ENCODE measurements at places on chromosomes 4 and X.

GRCh38 chrX:1673337-1673736, 58.5 kb downstream of the ASMT start:
- no peak for DNase-seq

DNA sequence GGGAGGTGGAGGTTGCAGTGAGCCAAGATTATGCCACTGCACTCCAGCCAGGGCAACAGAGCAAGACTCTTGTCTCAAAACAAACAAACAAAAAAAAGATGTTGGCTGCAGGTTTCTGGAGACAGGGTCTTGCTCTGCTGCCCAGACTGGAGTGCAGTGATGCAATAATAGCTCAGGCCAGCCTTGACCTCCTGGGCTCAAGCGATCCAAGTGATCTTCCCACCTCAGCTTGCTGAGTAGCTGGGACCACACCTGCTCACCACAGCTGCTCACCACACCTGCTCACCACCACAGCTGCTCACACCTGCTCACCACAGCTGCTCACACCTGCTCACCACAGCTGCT, 29.9 kb upstream of the CPLX1 start:
- no peak for DNase-seq

DNA sequence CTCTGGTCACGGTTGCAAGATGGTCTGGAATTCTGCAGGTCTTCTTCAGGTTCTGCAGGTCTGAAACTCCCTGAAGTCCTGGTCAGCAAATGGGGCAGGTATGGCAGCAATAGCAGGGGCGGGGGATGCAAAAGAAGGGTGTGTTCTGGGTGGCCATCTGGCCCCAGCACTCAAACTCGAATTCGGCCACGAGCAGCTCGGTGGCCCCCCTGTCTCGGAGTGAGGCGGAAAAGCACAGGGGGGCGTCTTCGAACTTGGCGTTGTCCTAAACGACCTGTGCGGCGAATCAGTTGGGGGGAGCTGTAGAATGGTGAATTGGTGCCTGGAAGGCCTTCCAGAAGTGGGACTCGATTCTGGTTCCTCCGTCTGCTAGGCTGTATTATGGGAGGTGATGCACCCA, 2.1 kb downstream of the RTL5 start:
- DNase-seq: no peak

DNA sequence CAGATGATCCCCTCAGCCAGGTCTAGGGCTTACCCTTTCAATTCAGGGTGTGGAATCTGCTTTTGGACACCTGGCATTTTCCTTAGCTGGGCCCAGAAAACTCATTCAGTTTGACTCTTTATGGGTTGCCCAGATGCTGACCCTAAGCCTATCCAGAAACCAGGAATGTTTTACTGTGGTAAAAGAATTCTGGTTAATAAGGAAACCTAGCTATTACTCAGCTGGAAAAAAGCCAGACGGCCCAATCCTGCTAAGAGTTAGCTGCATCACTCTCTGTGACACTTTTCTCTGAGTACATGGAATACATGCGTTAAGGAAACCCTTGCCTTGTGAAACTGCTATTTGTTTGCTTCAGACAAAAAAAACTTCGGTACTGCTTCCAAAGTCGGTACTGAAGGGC, 28.0 kb downstream of the ING2 start:
- DNase-seq: no peak

GRCh38 chr4:142701017-142701416, 145.1 kb downstream of the INPP4B start:
- DNase-seq: no peak

DNA sequence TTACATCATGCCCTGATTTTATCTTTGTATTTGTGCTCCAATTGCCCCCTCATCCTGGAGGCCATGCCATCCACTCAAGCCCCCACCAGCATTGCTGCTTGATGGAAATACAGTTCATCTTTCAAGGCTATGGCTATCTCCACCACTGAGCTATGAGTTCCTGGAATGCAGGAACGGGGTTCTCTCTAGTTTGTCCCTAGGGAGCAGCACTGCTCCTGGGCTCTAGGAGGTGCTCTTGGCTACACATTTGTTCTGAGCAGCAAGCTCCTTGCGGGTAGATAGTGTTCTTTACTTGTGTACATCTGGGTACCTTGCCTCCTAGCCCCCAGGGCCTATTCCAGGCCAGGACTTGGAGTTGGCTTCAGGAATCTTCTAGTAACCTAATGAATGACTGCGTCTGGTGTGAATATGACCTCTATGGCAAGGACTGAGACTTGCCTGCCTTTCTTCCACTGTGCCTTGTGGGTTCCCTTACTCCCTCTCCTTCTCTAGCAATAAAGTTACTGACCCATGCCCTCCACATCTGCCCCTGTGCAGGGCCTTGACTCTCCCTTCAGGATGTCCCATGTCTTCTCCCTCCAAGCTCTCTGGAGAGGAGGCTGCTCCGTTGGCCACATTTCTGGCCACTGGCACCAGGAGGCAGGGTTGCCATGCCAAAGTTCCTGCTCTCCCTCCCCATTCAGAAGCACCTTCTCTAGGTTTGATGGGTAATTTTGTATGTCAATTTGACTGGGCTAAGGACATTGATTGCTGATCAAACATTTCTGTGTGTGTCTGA, 7.6 kb downstream of the CITED1 start:
- DNase-seq: no peak

DNA sequence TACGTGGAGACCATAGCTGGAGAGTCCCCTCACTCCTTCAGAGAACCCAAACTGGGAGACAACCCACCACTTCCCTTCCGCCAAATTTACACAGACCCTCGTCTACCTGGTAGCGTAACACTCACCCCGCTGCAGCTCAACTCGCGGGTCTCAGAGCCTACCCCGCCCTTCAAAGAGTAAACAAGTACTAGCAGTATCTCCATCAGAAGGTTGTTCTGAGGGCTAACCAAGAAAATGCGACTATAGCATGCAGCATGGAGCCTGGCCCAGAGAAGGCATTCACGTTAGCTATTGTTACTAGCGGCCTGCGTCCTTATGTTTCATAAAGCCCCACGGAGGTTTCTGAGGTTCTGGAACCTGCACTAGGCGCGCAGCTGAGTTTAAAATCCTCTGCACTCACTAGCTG, 531 bp upstream of the MANBA start:
- DNase-seq: no peak

DNA sequence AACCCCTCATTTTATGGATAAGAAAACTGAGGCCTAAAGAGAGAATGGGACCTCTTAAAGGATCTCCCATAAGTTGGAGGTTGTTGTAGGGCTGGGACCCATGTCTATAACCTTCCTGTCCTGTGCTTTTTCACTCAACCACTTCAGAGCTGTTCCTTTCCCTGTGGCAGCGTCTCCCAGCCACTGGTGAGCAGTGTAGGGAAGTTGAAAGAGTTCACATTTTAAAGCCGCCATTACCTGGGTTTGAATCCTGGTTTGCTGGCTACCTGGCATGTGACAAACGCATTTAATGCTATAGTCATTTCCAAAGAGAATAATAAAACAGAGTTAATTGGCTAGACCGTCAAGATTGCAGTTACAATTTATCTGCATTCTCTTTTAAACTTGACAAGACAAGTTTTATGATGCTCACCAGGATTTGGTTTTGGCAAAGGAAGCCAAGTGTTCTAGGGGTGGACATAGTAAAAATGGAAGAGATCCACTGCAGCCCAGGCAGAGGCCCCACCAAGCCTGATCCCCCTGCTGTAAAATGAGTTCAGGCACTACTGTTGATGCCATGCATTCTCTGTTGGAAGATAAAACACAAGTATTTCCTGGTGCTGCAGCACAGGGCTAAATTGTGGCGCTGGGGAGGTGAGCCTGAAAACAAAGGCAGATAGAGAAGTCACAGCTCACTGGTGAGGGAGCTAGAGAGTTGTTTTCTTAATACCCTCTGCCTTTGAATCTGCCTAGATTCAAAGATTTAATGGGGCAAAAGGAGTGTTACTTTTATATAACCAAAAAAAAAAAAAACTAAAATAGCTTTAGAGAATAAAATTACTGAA, 218.7 kb downstream of the NWD2 start:
- no peak for DNase-seq

- no peak for DNase-seq
Measured at GRCh38 chrX:119617517-119618164, 11.4 kb upstream of the NKRF start.

DNA sequence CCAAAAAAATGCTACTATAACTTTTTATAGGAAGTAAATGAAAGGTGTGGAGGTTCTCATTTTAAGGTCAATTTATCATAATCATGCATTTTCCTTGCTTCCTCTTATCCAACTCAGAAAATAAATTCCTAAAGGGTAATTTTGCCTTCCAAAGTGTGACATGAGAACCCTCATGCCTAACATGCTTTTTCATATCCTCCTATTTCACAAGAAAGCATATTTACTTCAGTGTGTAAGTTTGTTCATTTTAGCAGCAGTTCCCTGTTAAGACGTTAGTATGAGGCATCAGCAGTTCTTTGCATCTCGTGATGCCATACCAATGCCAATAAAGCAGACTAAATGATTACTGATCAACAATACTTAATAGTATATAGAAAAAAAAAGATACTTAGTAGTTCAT, 18.4 kb downstream of the WDFY3 start:
- DNase-seq: no peak

DNA sequence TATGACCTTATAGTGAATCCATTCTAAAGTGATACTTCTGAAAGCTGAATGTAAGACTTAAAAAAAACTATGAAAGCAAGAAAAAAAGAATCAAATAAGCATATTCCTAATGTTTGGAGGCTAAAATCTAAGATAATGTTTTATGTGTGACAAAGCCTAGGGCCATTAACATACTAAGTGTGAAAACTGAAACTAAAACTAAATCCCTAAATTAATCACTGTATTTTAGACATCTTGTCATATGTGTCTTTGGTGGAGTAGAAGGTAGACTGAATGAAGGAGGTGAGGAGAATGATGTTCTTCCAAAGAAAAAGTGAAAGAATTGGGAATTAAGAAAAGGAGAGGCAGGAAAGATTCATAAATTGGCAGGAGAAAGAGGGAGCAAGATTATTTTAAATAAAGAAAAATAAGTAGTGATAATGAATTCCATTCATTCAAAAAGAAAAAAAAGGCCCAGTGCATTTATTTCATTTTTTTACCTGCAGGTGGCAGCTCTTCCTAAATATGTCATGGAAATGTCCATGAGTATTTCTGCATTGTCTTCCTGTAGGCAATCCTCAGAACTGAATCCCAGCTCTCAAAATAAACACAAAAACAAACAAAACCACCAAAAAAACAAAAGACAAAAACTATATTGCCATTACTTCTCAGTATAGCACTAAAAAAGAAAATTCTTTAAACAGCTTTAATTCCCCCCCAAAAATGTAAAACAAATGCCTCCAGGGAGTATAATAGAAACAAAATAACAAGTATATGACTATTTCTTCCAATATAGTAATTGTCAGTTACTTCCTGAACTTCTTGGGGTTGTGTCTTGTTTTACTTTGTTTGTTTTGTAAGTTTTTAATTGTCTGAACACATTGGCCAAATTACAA, 17.0 kb upstream of the AP1AR start:
- DNase-seq: no peak

- no peak for DNase-seq
Measured at GRCh38 chrX:131330735-131331134, 41.6 kb upstream of the IGSF1 start.

DNA sequence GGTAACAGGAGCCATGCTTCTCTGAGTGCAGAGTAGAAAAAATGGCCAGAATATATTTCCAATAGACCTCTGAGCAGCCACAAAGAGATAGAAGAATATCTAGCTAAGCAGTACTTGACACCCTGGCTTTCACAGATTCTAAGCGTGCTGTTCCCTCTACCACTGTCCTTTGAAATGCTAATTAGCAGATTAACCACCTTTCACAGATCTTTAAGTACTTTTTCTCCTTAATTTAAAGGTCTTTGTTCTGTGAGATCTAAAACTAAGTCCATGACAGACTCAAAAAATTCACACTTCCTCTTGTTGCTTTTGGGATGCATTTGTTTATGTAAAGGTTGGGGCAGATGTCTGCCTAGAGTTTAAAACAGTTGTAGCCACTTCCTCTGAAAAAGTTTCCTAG, 28.3 kb upstream of the MAGEC2 start:
- DNase-seq: no peak

GRCh38 chr4:189265515-189265914, 675.2 kb upstream of the FRG1 start:
- DNase-seq: no peak

DNA sequence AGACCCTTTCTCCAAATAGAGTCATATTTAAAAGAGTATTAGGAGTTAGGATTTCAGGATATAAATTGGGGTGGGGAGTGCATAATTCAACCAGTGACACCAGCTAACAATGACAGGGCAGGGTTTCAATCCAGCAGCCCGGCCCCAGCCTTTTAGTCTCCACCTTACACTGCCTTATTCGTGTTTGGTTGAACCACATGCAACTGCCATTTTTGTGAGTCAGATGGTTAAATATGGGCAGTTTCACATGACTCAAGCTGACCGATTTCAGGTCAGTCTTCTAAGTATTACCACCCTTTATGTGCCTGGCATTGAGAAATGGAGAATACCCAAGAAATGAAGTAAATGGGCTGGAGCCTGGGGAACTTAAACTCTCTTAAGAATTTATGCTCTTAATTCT, 102.8 kb downstream of the STOX2 start:
- DNase-seq: no peak

GRCh38 chrX:147875866-147876596, 35.7 kb upstream of the FMR1 start:
- DNase-seq: no peak

GRCh38 chrX:18886005-18886343, 97.9 kb downstream of the PHKA2 start:
- DNase-seq: no peak

Measured in stimulated activated CD4-positive, alpha-beta T cell treated with anti-CD3 and anti-CD28 coated beads, Interleukin-1b, Interleukin-23, amount 100 ng/mL, for 1 hour (primary cell).